Fibroblast of pulmonary artery (primary cell): ENCODE measurements at places on chromosomes 3 and 15.
A peak's percentile ranks its signal among the peaks of the same experiment; 100 is the strongest.

DNA sequence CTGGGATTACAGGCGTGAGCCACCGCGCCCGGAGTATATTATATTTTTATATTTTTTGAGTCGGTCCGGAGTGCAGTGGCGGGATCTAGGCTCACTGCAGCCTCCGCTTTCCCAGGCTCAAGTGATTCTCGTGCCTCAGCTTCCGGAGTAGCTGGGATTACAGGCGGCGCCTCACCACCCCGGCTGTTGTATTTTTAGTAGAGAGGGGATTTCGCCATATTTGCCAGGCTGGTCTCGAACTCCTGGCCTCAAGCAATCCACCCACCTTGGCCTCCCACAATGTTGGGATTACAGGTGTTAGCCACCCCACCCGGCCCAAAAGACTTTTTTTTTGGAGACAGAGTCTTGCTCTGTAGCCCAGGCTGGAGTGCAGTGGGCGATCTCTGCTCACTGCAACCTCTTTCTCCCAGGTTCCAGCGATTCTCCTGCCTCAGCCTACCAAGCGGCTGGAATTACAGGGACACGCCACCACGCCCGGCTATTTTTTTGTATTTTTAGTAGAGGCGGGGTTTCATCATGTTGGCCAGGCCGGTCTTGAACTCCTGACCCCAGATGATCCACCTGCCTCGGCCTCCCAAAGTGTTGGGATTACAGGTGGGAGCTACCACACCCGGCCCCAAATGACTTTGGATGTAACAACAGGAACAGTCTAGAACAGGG, 1.0 kb downstream of the ZNF589 start:
- DNase-seq: peak; percentile 28

GRCh38 chr15:71679793-71680353, 130.5 kb upstream of the NR2E3 start:
- DNase-seq: peak; percentile 45

GRCh38 chr3:8663177-8664061, 18.8 kb upstream of the SSUH2 start:
- peak; percentile 74 for DNase-seq

DNA sequence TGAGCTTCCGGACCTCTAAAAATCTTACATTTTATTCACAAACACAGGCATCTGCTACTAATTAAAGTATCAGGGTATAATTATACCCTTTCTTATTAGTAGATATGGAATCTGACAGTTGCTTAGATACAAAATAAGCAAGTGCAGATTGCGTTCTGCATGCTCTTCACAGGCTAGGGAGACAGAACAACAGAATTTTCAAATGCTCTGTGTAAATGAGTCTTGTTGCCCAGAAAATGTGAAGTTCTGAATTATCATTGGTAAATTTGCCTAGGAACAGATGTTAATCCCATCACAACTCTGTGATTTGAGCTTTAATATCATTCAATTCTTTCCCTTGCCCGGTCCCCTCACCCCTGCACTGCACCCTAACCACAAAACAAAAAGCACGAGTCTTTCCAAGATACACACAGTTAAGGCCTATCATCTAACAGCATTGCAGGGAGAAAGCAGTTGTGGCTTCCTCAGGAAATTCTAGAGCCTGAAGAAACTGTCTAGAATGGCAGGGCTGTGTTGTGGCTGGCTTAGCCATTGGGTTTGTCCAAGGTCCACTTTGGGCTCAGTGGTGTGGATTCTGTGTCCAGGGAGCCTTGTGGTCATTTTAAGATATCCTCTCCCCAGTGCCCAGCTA, 119.8 kb downstream of the PDCD6IP start:
- peak; percentile 7 for DNase-seq

- no peak for DNase-seq
These were observed 405.8 kb upstream of the SUCLG2 start for GRCh38 chr3:68060191-68060590.

GRCh38 chr3:72145506-72146380, 360.8 kb upstream of the PROK2 start:
- DNase-seq: peak; percentile 84

- DNase-seq: no peak
These were observed 106.9 kb upstream of the TLE3 start for GRCh38 chr15:70204652-70205051.

- DNase-seq: no peak
These were observed 50.8 kb downstream of the PCSK6 start for GRCh38 chr15:101438482-101439284.

DNA sequence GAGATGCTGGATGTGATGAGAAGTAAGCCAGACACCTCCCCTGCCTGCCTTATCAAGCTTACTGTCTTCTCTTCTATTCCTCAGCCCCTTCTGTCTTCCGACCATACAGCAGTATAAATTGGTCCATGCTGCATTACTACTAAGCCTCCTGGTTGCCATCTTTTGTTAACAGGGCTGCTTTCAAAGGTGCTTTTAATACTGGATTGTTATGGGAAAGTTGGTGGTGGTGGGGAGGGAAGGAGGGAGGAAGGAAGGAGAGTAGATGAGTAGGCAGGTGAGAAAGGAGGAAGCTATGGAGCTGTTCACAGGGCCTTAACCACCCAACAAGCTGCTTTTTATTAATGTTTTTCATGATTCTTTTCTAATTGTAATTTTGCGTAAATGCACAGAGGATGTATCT, 114.9 kb downstream of the SLC25A26 start:
- no peak for DNase-seq

- DNase-seq: no peak
These were observed 15.9 kb downstream of the HPS3 start for GRCh38 chr3:149145356-149145755.

GRCh38 chr3:122674339-122674738, 6.3 kb upstream of the PARP14 start:
- no peak for DNase-seq
